ENCODE measurements at places on chromosomes 5 and 9.

DNA sequence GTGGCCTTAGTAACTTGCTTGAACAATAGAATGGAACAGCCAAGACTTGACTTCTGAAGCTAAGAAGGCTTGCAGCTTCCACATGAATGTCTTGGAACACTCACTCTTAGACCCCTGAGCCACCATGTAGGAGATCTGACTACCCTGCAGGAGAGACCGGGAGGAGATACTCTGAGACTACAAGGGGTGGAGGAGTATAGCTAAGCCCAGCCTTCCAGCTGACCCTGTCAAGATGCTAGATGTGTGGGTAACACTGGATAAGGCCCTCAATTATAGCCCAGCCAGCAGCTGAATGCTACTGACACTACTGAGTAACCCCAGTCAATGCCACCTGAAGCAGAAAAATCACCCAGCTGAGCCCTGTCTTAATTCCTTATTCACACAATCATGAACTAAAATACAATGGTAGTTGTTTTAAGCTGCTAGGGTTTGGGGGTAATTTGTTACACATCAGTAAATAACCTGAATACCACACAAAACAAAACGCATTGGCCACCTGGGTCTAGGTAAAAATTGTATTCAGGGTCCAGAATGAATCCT is 180.9 kb downstream of the FSTL4 start:
- no peak for DNase-seq

- no peak for DNase-seq
These were observed 402.3 kb upstream of the CHD1 start for GRCh38 chr5:99331061-99331460.

DNA sequence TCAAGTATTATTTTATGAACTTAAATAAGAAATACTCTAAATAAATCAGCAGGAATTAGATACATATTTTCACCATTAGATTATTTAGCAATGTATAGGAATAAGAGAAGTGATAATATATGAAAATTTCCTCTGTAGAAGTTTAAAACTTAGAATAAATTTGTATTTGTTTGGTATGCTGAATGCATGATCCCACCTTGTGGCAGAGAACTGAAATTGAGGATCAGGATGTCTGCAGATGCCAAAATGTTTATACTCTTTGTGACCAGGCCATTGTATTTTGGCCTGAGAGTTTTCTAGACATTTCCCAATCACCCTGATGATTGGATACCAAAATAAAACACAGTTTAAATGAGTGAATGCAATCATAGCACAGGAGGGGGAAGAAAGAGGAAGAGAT is 6.3 kb downstream of the TYRP1 start:
- no peak for DNase-seq

DNA sequence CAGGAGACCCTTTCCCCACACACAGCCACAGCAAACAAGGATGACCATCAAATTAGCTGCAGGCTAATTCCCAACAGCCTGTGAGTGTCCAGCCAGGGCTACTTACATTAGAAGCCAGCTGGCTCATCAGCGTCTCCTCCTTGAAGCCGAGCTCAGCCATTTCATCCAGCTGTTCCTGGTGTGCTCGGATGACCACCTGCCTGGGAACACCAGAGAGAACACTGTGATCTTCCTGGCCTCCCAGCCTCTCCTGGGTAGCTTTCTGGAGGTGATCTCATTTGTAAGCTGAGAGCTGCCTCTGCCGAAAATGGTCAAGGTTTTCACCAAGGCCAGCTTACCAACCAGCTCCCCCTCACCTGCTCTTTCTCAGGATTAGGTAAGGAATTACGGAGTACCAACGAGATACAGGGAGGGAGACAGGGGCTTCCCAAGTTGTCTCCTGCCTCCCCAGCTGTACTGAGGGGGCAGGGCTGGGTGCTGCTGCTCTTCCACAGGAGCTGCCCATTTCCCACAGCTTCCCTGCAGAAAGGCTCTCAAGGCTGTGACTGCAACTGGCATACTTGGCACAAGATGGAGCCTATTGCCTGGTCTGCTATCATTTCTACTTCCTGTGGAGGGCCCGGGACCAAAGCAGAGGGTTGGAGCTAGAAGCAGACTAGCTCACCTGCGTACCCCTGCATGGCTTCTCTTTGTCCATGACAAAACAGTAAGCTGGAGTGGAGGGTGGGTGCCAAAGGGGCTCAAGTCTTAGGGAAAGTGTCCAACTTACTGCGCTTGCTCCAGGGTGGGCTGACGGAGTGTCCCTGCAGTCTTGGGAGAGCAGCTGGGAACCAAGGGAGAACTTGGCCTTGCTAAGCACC is 73.9 kb downstream of the KIF24 start:
- DNase-seq, result no peak

- no peak for DNase-seq
These were observed 107.5 kb upstream of the FBN2 start for GRCh38 chr5:128645581-128645980.

DNA sequence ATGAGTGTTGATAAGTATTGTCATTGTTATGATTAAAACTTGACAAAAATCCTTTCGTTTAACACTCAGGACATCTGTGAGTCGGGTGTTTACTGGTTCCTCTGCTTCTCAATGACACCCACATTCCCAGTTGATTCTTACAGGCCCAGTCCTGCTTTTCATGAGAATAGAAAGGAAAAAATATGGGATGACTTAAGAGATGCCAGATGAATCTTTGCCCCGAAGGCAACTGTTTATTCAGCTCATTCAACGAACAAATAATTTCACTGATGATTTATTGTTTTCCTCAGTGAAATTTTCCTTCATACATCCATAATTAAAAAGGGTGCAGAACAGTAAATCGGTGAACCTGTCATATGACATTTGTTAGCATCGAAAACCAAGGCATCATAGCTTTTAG is 452.4 kb upstream of the WWC1 start:
- DNase-seq, result no peak

GRCh38 chr5:179568721-179569120 is 18.4 kb downstream of the RUFY1 start:
- DNase-seq, result no peak

GRCh38 chr5:113109344-113109743 is 132.7 kb downstream of the DCP2 start:
- DNase-seq, result no peak

- DNase-seq, result no peak
These were observed 130.7 kb upstream of the NREP start for GRCh38 chr5:111887706-111888105.

GRCh38 chr5:180799194-180799593 is 3.4 kb downstream of the MGAT1 start:
- DNase-seq, result no peak

- DNase-seq, result no peak
These were observed 21.1 kb downstream of the AK8 start for GRCh38 chr9:132857031-132857430.

DNA sequence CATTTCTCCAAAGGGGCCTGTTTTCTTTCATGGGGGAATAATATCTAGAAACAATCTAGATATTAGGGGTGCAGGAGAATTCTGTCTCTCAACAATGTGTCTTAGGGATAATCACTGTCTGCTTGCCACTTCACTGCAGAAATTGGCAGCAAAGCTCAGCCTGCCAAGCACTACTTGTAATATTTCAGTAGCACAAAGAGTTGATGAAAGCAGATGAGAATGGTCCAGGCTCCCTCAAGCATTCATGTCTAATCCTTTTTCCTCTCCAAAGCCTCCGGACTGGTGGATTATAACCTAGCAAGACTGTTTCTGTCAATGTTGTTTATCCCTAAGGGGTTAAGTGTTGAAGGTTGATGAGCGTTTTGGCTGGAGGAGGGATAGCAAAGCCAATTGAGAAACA is 13.3 kb upstream of the MPDZ start:
- no peak for DNase-seq

- DNase-seq, result no peak
These were observed 1351.9 kb upstream of the C9orf72 start for GRCh38 chr9:28925157-28925556.

- no peak for DNase-seq
These were observed 135.3 kb upstream of the EPB41L4A start for GRCh38 chr5:112554101-112554977.

- DNase-seq, result no peak
These were observed 23.7 kb downstream of the RXRA start for GRCh38 chr9:134349936-134350335.

GRCh38 chr5:137714946-137715345 is 20.9 kb downstream of the KLHL3 start:
- DNase-seq, result no peak

DNA sequence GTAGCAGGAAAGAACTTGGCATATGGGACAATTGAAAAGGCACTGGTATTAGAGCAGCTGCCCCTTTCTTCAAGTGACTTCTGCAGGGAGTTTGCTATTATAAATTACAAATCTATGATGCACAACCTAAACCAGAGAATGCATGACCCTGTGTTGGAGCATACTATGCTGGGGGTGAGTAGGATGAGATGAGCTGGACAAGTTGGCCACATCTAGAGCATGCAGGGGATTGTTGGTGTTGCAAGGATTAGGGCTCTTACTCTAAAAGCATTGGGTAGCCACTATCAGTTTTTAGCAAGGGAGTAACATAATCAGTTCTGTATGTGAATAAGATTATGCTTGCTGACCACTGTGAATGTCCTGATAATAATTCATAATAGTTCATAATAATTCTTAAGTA is 186.7 kb downstream of the KIAA0825 start:
- DNase-seq, result no peak

GRCh38 chr9:109498195-109499092 is at the start of gene PTPN3:
TSS of gene PTPN3 (minus strand) at chr9:109498307. CDS start at chr9:109463434, 34,873 bp downstream.
- DNase-seq, result no peak

GRCh38 chr9:88196142-88196790 is 58.0 kb upstream of the SPATA31C2 start:
- no peak for DNase-seq

- no peak for DNase-seq
These were observed 1.6 kb downstream of the FSTL4 start for GRCh38 chr5:133610489-133611356.

DNA sequence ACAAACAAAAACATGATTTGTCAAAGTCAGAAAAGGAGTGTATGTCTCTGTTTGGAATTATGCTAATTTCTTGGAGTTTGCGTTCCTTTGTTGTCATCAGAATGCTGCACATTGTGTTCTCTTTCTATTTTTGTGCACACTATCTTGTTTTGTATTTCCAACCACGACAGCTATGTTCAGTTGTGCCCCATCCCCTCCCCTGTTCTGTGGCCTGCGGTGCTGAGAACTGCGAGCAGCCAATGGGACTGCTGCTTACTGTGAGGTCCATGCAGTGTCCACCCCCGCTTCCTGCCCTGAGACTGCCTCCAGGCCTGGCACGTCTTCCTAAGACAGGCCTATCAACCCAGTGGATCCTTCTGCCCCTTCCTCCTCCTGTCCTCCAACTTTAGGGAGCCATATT is 76.8 kb downstream of the PALM2AKAP2 start:
- no peak for DNase-seq

- DNase-seq, result no peak
These were observed 55.7 kb upstream of the TBC1D9B start for GRCh38 chr5:179963375-179963774.

GRCh38 chr5:60404171-60404570 is 295.8 kb downstream of the DEPDC1B start:
- DNase-seq, result no peak

- no peak for DNase-seq
These were observed 114.0 kb downstream of the C9orf50 start for GRCh38 chr9:129506892-129507291.

GRCh38 chr9:127707766-127708165 is 978 bp downstream of the CFAP157 start:
- DNase-seq, result no peak

DNA sequence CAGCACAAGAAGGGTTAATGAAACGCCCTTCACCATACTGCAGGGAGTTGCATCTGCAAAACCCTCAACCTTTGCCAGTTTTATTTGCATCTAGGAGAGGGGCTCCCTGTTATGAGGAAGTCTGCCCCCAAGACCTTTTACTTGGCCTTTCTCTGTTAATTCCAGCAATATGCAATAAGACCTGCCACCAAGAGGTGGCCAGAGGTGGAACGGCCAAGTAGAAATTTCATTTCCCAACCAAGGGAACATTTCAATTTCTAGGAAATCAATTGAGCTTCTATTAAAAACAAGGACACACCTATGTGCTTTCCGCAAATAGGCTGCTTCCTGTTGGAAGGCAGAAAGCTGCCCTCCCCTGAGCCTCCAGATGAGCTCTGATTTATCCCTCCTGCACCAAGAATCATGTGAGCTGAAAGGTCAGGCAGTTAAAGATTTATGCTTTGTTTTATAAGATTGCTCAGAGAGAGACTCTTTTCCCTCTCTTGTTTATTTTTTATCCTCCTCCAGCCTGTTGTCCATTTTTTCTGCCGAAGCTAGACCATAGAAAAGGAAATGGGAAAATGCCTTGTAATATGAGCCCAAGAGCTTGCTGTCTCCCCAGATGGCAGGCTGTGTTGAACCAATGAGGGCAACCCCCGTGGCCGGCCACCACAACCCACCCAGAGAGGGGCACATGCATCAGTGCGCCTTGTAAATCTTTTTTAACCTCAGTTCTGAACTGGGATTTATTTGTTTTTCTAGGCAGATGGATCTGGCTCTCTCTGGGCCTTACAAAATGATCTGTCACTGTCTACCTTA is 572.8 kb downstream of the TLE1 start:
- DNase-seq, result no peak

- no peak for DNase-seq
These were observed 75.0 kb downstream of the WNK2 start for GRCh38 chr9:93258818-93259489.
